CD4-positive, alpha-beta T cell treated with Interleukin-6 for 4 hours (primary cell): ENCODE measurements at places on chromosomes 4 and X.

DNA sequence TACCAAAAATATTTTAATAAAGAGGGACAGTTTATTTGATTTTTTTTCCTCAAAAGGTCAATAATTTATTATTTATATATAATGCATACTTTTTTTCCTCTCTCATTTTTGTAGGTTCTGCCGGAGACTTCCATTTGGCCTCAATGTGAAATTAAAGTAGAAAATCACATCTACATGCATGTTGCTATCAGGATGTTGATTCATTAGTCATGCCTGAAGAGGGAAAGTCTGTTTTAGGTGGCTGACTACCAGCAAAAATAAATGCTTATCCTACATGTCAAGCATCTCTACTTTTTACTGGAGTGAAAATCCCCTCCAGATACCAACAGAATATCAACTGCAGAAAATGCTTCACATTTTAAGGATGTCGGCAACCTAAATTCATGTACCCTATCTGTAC, 41.5 kb downstream of the KIAA0232 start:
- DNase-seq = no peak

- DNase-seq = no peak
Measured at GRCh38 chr4:81746071-81746470, 274.4 kb upstream of the RASGEF1B start.

- DNase-seq = peak; percentile 51
Measured at GRCh38 chrX:56813318-56813837, 84.3 kb downstream of the NBDY start.

- no peak for DNase-seq
Measured at GRCh38 chrX:58051346-58051745, 141.1 kb upstream of the ZXDA start.

DNA sequence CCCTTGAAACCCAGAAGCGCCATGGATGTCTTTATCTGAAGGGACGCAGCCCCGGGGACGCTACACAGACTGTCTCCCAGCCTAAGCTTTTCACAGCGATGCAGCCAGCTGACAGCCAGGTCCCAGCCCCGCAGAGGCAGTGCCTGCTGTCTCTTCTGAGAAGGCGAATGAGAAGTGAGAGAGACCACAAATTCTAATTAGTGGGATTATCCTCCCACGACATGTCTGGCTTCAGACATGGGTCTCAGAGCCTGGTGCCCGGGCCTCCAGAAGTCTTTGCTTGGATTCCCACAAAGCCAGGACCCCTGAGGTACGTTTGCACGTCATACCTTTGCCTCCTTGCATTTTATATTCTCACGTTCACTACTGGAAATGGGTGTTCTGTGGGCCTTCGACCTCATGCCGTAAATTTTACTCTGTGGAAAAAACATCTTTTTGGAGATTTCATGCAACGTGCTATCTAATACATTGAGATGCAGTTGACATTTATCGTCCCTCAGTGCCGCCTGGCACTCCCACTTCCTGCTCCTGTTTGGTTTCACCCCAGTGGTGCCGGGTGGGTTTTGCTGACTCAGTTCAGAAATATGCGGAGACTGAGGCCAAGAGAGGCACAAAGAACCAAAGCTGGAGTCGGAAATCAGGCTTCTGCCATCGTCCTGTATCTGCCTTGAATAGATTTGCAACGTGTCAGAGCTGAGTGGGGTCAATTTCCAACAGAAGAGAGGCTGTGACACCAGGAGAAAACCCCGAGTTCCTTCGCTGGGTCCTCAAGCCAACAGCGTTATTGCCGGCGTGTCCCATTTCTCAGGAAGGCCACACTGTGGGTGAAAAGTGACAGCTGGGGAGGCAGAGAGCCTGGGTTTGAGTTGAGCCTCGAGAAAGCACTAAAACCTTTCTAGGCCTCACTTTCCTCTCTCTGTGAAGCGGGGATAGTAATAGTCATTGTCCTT, 114.4 kb downstream of the STK32B start:
- DNase-seq = no peak

GRCh38 chr4:154186888-154187287, 304.7 kb downstream of the DCHS2 start:
- DNase-seq = no peak
